ENCODE measurements at places on chromosomes 16 and 17. TPM values are rescaled to one million over a fixed set of nuclear protein-coding genes. Genes with fewer than 3 reads are reported as not detected.

Gene PLCG2
- total RNA-seq: 0.94 TPM

Gene RGS11
- 20.3 TPM for total RNA-seq

Gene C1QTNF8
- not detected for total RNA-seq

Gene MT3
- total RNA-seq: 0.77 TPM

Gene TEX14
- total RNA-seq: 0.08 TPM

Gene USP43
- total RNA-seq: 4.3 TPM

Gene VTN
- 0.31 TPM for total RNA-seq

Gene HOXB3
- 0.18 TPM for total RNA-seq

Gene FAM171A2
- 14.8 TPM for total RNA-seq

Gene C16orf89
- total RNA-seq: not detected

Gene PEX12
- 8.9 TPM for total RNA-seq

Gene TEKT3
- total RNA-seq: 0.82 TPM

Gene SLC52A1
- total RNA-seq: not detected

Gene RPH3AL
- total RNA-seq: 4.0 TPM

Gene C16orf54
- total RNA-seq: not detected

Gene TMED6
- total RNA-seq: 0.38 TPM

Gene IRF8
- not detected for total RNA-seq

Gene TLE7
- total RNA-seq: not detected

Gene MC1R
- total RNA-seq: 7.9 TPM

Gene GPR139
- total RNA-seq: not detected

Gene MT1F
- total RNA-seq: 2.6 TPM

Gene KRT12
- not detected for total RNA-seq
